ENCODE measurements at places on chromosomes 4 and X.

- DNase-seq = no peak
Measured at GRCh38 chrX:149641835-149642234, 10.2 kb upstream of the TMEM185A start.

DNA sequence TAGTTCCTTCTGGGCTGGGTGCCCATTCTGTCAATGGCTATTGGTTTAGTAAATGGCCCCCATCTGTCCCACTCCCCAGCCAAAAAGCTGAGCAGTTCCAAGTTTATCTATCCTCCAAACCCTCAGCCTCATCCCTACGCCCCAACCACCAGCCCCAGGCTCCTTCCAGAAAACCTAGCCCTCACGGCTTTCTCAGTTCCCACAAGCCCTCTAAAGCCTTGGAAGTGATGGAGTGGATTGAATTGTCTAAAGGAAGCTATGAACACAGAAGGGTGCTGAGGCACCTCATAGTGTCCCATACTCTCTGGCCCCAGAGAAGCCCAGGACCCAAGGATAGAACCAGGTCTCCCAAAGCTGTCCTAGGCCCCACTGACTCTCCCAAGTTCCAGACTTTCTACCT lies 75.6 kb upstream of the EFNB1 start:
- DNase-seq = no peak

DNA sequence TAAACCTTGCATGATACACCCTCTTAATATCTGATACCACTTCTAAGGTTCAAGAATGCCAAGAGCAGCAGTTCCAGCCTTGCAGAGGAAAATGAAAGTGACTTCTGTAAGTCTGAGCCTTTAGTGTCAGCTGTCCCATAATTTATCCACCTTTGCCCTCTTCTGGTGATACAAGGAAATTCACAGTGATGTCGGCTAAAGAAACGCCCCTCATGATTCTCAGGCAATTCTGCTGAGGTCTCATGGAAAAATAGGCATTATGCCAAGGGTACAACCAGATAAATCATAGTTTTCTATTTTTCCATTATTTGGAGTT lies 172.2 kb upstream of the CXCL13 start:
- no peak for DNase-seq

DNA sequence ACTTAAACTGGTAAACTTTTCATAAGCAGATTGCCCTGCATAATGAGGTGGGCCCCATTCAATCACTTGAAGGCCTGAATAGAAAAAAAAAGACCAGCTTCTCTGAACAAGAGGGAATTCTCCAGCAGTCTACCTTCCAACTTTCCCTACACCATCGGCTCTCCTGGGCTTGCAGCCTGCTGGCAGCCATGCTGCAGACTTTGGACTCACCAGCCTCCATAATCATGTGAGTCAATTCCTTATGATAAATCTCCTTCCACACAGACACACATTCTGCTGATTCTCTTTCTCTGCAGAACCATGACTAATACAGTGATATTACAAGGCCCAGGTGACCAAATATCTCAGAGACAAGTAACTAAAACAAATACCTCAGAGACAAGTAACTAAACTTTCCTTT lies 113.8 kb upstream of the WDR17 start:
- DNase-seq = no peak

GRCh38 chr4:8340781-8341241 lies 71.3 kb downstream of the HTRA3 start:
- no peak for DNase-seq

- DNase-seq = no peak
Measured at GRCh38 chrX:23524467-23524866, 142.8 kb upstream of the PRDX4 start.

DNA sequence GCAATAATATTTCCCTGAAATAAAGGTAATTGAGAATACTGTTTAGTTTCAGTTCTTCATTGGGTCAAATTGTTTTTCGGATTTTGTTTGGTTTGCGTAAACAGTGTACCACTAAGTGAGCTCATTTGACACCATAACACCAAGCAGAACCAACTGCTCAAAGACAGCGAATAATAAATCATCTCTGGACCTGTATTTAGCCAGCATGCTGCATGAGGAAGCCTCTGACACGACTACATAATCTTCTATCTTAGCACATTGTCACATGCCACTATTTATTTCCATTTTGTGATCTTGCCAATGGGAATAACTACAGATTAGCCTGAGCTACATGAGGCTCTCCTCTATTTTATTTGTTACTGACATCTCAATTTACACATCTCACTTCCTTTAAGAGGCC lies 12.1 kb upstream of the PRKG2 start:
- DNase-seq = no peak

DNA sequence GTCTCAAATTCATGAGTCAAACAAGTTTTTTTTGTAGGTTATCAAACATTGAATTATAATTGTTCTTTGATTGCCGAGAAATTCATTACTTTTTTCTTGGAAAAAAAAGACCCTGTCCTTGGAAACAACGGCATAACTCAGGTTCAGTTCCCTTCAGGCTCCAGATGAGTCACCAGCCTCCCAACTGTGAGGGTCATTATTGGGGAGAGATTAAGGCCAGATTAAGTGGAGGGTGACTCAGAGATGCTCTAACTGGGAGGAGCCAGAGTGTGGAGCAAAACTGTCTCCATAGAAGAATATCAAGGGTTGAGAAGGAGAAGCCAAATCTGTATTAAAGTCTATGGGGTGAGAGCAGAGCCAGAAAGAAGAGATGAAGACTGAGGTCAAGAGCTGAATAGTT lies 9.6 kb downstream of the ADGRG4 start:
- DNase-seq = peak; percentile 6

DNA sequence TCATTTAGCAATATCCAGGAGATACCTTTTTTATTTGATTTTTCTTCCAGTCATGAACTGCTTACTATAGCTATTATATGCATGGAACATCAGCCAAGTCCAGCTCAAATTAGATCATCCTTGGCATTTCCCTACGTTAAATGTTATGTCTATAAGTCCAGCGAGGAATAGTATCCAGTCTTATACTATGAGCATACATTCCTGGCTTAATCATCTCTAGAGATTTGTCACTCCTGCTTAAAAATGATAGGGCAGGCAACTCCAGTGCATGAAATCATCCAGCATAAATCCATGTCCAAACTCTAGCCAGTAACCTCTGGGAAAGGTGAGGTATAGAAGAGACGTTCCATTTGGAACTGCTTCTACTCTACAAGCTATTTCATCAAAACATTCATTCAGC lies 126.7 kb upstream of the VCX2 start:
- no peak for DNase-seq

DNA sequence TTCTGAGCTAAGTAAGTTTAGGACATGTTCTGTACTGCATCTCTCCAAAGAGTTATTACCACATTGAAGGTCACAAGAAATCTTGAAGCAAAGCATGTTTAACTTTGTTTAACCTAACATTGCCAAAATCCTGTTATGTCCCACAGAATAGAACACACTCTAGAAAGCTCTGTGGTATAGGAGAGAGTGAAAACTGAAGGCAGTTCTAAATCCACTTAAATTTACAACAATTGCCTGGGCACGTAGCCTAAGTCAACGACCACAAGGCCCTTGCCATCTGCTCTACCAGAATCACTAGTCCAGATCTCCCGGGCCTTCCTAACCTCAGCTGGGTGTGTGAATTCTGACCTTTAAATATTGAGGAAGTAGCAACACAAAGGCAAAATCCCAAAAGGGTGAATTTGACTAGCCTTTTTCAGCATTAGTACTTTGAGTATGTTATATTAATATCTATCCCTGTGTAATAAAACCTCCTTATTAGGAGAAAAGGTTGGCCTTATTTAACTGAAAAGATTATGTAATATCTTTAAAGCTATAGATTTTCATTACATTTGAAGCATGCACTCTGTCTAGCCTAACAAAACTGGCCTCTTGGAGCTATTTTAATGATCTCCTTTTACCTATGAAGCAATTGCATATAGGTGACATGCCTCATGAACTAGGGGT lies 4.5 kb upstream of the MAML3 start:
- peak; percentile 93 for DNase-seq

- DNase-seq = peak; percentile 23
Measured at GRCh38 chr4:112060212-112060611, 85.0 kb upstream of the FAM241A start.

- DNase-seq = no peak
Measured at GRCh38 chr4:47482326-47482725, 2.7 kb upstream of the ATP10D start.

GRCh38 chrX:136863826-136864225 lies 16.7 kb downstream of the RBMX start:
- DNase-seq = no peak

DNA sequence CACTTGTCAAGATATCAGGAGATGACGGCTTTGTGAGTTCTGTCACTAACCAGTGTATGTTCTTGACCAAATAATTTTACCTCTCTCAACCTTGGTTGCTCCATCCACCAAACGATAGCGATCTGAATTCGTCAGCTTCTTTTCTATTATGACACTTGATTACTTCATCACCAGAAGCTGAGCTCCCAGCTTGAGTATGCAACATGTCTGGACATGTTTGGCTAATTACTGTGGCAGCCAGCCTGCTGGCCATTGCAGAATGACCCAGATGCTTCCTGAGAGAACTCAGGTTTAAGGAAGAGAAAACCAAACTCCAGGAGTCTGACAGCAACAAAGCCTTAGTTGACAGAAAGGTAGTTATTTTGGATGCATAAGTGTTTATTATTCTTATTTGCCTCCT lies 46.4 kb upstream of the PARM1 start:
- DNase-seq = peak; percentile 70

DNA sequence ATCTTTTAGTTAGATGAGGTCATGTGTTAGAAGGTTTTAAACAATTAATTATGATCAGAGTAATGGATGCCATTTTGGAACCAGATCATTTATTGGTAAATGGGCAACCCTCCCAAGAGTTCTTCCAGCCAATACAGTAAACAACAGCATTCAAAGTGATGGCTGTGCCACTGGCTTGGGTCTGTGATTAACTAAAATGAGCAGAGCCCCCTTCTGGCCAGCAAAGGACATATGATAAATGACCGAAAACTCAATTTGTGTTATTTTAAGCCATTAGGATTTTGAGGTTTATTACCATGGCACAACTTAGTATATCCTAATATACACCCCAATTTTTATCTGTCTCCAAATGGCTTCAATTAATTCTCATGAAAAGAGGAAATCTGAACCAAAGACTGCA lies 90.8 kb upstream of the NPFFR2 start:
- peak; percentile 11 for DNase-seq

DNA sequence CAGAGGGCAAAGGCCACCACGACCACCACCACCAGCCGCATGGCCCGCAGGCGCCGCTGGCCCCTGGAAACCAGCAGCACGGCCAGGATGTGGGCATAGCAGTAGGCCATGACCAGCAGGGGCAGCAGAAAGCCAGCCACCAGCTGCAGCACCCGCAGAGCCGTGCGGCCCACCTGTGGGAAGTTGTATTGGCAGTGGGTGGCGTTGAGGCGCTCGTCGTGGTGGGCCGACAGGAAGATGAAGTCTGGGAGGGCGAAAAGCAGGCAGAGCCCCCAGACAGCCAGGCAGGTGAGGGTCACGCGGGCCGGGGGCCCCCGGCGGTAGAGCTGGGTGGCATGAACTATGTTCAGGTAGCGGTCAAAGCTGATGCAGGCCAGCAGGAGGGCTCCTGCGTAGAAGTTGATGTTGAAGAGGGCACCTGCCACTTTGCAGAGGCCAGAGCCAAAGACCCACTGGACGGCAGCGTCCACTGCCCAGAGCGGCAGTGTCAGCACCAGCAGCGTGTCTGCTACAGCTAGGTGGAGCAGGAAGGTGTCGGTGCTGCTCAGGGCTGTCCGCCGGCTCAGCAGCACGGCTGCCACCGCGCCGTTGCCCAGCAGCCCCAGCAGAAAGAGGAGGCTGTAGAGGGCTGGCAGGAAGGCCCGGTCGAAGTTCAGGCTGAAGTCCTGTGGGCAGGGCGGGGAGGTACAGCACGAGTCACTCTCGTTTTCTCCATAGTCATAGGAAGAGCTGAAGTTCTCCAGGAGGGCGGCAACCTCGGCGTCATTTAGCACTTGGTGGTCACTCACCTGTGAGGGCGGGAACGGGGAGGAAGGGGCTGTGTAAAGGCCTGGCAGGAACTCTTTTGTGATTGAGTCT lies 1.4 kb downstream of the CXCR3 start:
- DNase-seq = no peak

GRCh38 chr4:134636338-134637051 lies 434.9 kb upstream of the PABPC4L start:
- DNase-seq = no peak

GRCh38 chrX:15384304-15384703 lies at the start of gene VEGFD:
Gene VEGFD, minus strand, starts transcription at chrX:15384413. Its CDS starts 467 bp downstream, at chrX:15383946.
- no peak for DNase-seq

DNA sequence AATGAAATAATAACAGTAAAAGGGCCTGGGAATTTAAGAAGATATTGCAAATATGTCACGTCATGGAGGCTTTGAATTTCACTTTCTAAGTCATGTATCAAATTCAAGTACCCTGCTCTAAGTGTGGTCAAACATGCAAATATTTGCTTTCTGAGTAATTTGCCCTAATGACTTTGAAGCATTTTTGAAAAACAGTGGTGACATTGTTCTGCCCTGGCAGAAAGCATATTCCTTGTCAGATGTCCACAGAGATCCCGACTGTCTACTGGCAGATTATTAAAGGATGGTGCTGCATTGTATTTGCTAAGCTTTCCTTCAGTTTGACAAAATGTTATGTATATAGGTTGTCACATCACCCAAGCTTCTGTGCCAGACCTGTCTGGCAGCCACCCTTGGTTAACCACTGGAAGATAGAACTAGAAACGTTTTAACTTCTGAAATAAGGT lies 92.5 kb downstream of the ANK2 start:
- DNase-seq = no peak

DNA sequence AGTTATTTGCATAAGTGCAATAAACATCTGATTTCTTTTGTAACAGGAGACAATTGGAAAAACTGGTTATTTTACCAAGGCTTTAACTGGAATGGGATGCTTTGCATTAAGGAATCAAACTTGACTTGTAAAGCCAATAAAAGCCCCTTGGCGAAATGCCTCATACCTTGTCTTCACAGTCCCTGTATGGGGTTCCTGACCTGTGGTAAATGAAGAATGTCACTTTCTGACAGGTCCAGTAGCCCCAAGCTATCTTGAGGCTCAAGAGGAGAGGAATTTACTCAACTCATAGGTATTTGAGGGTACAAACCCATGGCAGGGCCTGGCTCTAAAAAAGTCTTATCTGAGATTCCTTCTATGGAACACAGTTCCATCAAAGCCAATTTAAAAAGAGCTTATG lies 78.0 kb downstream of the ACOX3 start:
- DNase-seq = no peak

- no peak for DNase-seq
Measured at GRCh38 chr4:16018061-16018676, 55.2 kb upstream of the FGFBP2 start.
